NCI-H2029 (cell line): ENCODE measurements at places on chromosomes 13 and 19.
A peak's percentile ranks its signal among the peaks of the same experiment; 100 is the strongest.

DNA sequence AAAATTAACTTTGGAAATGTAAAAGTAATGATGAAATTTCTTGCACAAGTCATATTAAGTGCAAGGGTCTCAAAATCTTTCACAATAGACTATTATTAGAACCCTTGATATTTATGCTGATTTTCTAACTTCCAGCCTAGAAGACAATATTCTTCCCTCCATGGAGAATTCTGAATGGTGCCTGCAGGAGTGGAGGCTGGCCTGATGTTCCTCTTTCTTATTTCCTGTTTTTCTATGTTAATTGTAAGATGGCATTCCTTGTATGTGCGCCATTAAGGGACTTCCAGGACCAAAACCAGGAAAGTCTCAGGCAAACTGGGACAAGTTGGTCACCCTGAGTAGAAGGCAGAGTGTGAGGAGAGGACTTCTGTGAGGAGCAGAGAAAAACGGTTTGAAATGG lies 294.9 kb downstream of the DLEU7 start:
- no peak for DNase-seq

DNA sequence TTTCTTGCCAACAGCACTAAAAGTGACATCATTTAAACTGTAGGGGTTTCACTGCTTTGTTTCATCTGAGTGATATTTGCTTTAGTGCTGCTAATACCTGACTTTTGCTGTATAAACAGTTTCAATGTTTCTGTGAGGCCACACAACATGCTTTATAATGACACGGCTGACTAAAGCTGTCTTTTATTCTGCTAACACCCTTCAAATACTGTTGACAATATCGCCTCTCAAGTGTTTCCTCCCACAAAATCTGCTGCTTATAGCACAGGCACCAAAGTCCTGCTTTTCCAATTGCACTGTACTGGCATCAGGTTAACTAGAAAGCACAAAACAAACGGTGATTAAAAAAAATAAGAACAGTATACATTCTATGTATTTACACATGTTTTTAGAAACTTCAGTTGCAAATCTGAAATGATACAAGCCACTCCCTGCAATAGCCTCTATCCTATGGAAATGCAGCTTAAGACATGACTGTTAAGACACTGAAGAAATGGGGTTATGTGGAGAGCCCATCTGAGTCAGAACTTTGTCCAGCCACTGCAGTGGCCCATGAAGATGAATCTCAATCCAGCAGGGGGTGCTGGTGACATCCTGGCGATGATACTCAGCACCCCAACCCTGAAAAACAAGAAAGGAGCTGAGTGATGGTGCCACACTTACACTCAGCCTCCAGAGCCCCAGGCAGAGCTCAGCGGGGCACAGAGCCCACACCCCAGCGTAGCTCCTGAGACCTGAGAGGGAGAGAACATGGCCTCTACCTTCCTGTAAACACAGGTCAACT lies 29.4 kb downstream of the RFXAP start:
- DNase-seq, result peak; percentile 34

- peak; percentile 70 for DNase-seq
Observed at GRCh38 chr13:36903925-36904595, 16.0 kb downstream of the SMAD9 start.

DNA sequence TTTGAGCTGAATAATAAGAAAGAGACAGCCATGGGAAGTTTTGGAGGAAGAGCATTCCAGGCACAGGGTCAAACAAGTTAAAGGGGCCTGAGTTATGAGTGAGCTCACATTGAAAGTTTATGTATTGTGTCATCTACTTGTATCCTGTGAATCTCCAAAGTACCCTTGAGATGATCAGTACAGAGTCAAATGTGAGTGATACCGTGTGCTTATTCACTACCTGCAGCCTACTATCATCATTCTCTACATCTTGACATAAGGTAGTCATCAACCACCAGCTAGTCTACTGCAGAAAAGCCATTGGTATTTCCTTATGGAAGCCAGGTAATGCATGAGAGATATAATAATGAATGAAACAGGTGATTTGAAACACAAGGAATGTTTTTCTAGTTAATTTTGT lies 3.0 kb upstream of the KCTD12 start:
- DNase-seq, result no peak

GRCh38 chr19:45812297-45812696 lies 2.8 kb downstream of the RSPH6A start:
- DNase-seq, result no peak

- DNase-seq, result no peak
Observed at GRCh38 chr13:30905932-30906383, at the start of gene MEDAG. TSS of gene MEDAG (plus strand) at chr13:30906271. CDS start at chr13:30906516, 245 bp downstream.
